T follicular helper cell (primary cell): ENCODE measurements at places on chromosomes 4 and X.

DNA sequence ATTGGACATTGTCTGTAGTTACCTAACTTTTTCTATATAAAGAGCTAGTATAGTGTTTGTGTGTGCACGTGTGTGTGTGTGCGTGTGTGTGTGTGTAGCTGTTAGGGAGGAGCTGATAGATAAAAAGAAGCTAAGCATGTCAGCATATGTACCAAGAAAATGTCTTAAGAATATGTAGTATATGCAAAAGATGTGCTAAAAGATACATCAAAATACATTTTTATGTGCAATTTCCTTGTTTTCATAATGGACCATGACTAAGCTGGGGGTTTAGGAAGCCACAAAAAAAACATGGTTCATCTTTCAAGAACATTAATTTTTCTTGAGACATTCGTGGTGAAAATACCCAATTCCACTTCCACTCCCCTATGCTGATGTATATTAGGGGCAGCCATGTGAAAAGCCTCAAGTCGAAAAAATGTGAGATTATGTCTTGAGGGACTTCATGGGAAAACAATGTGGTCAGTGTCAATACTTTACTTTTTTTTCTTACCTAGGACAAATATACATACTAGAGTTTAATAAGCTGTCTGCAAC lies 1599.7 kb downstream of the ARAP2 start:
- no peak for DNase-seq

DNA sequence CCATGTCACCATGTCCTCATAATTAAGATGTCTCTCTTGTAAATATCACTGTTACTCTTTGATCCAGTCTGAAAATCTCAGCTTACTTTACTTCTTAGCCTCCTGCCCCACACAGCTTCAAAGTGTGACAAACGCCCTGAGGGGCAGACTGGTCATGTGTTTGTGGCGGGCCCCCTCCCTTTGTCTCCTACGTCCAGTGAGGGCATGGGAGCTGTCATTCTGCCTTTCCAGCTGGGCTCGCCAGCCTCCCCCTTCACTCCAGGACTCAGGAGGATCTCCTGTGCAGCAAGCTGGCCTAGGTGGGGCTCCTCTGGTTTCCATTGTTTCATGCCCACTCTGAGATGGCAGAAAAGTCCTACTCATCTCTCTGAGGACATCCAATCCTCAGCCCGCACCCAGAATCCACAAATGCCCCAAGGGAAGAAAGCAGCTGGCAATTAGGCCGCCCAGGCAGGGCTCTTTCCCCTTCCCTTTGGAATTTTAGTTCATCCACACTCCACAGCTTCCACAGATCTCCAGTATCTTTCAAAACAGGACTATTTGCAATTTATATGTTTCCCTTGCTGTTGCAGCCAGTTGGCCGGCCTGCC lies 86.4 kb upstream of the C4orf50 start:
- DNase-seq, result no peak

DNA sequence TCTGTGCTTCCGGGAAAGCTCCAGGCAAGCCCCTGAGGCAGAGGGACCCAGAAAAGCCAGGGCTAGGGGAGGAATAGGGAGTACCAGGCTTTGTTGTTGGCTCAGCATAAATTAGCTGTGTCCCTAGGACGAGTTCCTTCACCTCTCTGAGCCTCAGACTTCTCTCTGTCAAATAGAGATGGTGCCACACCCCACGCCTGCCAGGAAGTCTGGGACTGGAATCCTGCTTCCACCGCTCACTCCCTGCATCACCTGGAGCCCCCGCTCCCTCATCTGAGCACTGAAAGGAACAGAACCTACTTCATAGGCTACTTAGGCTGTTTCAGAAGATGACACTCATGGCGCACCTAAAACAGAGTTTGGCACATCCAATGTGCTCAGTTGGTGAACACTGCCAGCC lies 8.1 kb upstream of the JAKMIP1 start:
- DNase-seq, result no peak

GRCh38 chr4:4395849-4396627 lies 9.1 kb downstream of the NSG1 start:
- DNase-seq, result no peak

DNA sequence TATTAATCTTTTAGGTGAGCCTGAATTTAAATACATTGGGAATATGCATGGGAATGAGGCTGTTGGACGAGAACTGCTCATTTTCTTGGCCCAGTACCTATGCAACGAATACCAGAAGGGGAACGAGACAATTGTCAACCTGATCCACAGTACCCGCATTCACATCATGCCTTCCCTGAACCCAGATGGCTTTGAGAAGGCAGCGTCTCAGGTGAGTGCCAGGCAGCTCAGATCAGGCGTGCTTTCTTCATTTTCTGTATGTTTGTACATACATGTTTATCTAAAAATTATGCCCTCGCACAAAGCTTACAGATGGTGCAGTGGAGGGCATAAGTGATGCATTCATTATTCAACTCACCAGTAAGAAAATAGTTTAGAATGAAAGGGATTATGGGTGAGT lies 85.6 kb downstream of the CPE start:
- no peak for DNase-seq

DNA sequence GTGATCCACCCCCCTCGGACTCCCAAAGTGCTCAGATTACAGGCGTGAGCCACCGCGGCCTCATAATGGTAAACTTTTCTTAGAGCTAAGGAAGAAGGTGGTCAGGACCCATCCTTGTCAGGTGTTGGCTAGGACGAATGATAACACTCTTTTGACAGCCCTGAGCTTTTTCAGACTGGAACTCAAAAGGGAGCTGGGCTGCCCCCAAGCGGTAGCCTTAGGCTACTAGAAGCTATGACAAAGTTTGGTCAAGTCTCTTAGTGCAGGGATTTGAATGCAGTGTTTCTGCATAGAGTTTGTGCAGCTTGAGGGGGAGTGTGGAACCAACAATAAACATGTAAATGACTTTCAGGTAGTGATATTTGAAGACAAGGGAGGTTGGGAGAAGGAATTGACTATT lies 11.8 kb upstream of the HSD17B10 start:
- no peak for DNase-seq

GRCh38 chr4:64729561-64729960 lies 320.3 kb upstream of the TECRL start:
- DNase-seq, result no peak

DNA sequence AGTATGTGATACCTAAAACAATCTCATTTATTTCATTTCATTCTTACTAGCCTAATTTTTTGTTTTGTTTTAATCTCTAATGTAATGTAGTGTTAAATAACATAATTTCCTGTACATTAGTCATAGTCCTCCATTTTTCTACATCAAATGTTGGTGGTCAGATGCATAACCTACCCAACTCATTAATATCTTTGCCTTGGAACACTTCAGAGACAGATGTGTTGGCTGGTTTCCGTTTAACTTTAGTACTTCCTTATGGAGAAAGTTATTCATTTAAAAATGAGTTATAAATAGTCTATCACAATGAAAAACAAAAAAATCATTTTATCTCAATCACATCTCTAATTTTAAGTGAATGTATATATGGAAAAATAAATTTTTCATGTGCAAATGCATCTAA lies 190.2 kb downstream of the ANTXR2 start:
- no peak for DNase-seq

DNA sequence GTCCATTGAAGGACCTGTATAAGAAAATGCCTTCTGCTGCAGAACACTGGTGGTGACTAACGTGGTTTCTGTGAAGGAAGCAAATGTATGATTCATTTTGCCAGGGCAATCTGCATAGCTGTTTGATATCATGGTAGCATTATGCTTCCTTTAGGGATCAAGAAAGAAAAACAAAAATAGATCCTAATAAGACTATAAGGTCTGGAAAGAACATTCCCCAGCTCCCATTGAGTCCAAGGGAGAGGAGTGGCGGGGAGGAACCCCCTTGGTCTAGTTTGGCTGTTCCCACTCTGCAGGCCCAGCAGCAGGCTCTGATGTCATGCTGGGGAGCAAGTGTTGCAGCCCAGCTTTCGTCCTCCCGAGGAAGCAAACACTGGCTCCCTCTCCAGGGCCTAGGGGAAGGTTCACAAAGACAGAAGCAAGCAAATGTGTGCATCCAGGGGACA lies 154.5 kb upstream of the GALNT7 start:
- no peak for DNase-seq

GRCh38 chr4:142473218-142473959 lies 372.7 kb downstream of the INPP4B start:
- DNase-seq, result no peak
